ENCODE measurements at places on chromosomes 7 and 10.

DNA sequence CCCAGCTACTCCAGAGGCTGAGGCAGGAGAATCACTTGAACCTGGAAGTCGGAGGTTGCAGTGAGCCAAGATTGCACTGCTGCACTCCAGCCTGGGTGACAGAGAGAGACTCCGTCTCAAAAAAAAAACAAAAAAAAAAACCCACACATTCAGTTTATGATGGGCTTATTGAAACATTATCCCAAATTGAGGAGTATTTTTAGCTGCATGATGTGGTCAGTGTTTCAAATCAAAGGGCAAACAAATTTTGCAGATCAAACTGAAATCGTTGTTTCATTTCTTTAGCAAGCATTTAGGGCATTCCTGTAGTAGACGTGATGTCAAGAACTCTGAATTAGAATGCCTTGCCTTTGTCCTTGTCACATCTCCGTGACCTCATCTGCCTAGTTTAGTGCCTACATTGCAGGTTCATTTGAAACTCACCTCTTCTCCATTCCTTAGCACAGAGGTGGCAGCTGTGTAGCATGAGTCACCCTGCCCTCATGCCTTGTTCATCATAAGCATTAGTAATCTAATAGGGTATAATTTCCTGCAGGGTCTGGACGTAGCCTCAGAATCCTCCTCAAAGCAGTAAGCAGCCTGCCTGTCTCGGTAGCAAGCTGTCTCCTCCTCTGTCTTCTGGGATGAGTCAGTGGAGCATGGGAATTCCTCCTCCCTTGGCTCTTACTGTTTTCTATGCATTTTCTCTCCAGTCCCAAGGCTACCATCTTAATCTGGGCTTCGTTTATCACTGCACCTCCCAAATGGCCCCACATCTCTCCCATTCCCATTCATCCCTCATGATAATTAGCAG lies 73.8 kb downstream of the CUL1 start:
- no peak overlapping the region for H3K27ac ChIP-seq
- peaks cover 22% of the 10 kb centered on the region for H3K36me3 ChIP-seq
- H3K4me1 ChIP-seq, result no peaks in the 10 kb centered on the region
- H3K27me3 ChIP-seq, result no peaks in the 10 kb centered on the region
- no peak for DNase-seq

DNA sequence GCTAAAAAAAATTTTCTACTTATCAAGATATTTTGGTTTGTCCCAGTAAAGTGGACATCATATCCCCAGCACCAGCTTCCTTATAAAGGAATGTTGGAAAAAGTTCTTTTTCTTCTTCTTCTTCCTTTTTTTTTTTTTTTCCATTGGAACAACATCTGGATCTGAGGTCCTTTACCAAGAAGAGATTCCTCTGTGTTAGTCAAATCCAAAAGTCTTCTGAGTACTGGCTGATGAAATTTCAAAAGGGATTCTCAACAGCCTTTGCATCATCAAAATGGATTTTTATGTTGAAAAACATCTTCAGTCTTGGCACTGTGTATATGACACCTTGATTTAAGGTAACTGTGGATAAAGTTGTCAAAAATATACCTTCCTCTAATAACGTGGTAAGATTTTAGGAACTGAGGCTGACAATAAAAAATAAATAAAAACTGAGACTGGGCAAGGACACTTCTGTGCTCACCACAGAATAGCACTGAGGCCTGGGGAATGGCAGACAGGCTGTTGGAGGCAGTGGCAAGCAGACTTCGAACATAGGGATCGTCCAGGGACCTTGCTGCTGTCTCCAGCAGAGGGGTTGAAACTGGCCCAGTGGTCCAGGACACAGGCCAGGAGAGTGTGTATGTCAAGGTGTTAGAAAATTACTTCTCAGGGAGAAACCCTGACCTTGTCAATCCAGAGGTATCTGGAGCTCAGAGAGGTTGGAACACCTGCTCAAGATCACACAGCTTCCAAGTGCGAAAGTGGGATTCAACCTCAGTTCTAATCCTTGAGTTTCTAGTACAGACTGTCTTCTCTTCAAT lies 130.4 kb downstream of the PTPN20 start:
- no peak for DNase-seq
- H3K4me1 ChIP-seq, result no peaks in the 10 kb centered on the region
- no peaks in the 10 kb centered on the region for H3K36me3 ChIP-seq
- H3K27ac ChIP-seq, result no peak overlapping the region
- no peak overlapping the region for H3K4me3 ChIP-seq

DNA sequence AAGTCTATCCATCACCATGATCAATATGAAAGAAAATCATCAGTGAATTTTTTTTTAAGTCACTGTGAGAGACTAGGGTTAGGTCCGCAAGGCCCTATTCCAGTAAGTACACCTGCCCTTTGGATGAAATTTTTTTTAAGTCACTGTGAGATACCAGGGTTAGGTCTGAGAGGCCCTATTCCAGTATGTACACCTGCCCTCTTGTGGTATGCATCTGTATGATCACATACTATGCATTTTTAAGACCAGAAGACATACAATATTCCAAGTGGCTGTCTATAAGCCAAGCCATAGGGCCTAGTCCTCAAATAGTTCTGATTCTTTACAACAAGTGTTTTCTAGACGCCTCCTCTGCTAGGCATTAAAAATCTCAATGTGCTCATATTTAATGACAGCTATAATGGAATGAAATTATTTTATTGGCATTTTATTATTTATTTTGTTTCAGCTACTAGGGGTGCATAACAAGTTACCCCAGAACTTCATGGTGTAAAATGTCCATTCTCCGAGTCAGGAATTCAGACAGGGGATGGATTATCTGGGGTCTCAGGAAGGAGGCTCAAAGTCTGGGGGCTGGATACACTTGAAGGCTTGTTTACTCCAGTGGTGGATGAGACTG lies 53.1 kb downstream of the TEX36 start:
- no peak overlapping the region for H3K4me3 ChIP-seq
- no peak for DNase-seq
- H3K27ac ChIP-seq, result no peak overlapping the region
- H3K36me3 ChIP-seq, result no peaks in the 10 kb centered on the region
- no peaks in the 10 kb centered on the region for H3K4me1 ChIP-seq
- no peaks in the 10 kb centered on the region for H3K27me3 ChIP-seq

GRCh38 chr10:48983648-48984351 lies 44.2 kb upstream of the LRRC18 start:
- H3K27me3 ChIP-seq, result no peaks in the 10 kb centered on the region
- H3K36me3 ChIP-seq, result no peaks in the 10 kb centered on the region
- H3K4me1 ChIP-seq, result no peaks in the 10 kb centered on the region
- DNase-seq, result no peak
- no peak overlapping the region for H3K27ac ChIP-seq

- H3K27me3 ChIP-seq, result no peaks in the 10 kb centered on the region
- H3K4me1 ChIP-seq, result no peaks in the 10 kb centered on the region
- no peaks in the 10 kb centered on the region for H3K36me3 ChIP-seq
- H3K4me3 ChIP-seq, result no peak within 1 kb of the TSS
- H3K27ac ChIP-seq, result no peak within 1 kb of the TSS
These were observed at the start of gene ANKRD22 for GRCh38 chr10:88851706-88852105. Gene ANKRD22 (minus strand): TSS chr10:88851844. CDS start chr10:88851607, 237 bp downstream.

DNA sequence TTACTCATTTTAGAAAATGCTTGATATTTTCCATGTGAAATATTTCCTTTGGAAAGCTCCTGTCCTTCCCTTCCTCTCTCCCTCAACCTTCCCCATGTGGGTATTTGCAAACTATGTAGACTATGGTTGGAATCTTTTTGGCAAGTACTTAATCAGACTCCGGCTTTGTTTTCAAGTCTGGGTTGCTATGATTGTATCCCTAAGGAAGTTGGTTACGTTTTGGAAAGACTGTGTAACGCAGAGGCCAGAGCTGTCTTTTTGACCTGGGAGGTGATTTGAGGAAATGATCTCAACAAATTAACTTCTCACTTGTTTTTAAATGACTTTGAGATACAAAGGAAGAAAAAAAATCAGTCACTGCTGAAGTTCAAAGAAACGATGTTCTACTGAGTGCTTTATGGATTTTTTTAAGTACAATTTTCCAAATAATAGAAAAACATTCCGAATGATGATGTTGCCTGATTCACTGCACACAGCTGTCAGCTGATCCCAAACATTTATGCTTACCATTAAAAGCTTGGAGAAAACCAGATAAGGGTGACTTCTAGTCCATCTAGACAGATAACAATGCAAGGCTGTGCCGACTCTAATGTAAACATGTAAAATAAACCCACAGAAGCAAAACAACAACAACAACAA lies 145.5 kb upstream of the CELF2 start:
- H3K4me3 ChIP-seq, result no peak overlapping the region
- H3K27ac ChIP-seq, result peak overlapping the region; percentile 80
- H3K27me3 ChIP-seq, result no peaks in the 10 kb centered on the region
- peaks cover 23% of the 10 kb centered on the region for H3K4me1 ChIP-seq
- no peak for DNase-seq
- H3K36me3 ChIP-seq, result no peaks in the 10 kb centered on the region

DNA sequence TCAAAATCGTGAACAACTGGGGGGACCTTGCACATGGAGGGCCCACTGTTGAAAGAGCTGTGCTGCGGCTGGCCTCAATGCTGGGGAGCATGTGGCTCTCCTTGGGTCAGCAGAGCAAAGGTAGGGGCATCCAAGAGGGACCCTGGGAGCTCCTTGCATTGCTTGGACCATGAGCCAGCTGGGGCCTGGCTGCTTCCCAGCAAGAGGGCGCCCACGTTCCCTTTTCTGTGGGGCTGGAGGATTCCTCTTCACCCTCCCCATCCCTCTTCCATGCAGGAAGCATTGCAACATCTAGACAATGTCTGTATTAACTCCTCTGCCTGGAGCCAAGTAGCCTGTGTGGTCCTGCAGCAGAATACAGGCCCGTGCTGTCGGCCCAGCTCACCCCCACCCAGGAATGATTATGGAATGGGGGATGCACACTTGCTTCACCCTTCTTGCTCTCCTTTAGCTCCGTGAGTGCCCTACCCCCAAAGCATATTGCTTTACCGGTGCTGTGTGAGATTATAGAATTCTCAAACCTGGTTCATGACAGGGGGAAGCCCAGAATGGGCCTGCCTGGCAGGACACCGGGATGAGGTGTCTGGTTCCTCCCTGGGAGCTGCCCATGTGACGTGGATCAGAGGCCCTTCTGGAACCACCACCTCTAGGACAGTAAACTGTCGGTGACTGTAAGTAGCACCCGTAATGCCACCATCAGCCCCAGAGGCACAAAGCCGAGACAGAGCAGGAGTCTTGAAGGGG lies 61.9 kb downstream of the SYPL1 start:
- peaks cover 5% of the 10 kb centered on the region for H3K4me1 ChIP-seq
- H3K27me3 ChIP-seq, result no peaks in the 10 kb centered on the region
- H3K27ac ChIP-seq, result no peak overlapping the region
- DNase-seq, result no peak

- H3K27me3 ChIP-seq, result no peaks in the 10 kb centered on the region
- H3K4me1 ChIP-seq, result no peaks in the 10 kb centered on the region
- H3K36me3 ChIP-seq, result no peaks in the 10 kb centered on the region
- no peak overlapping the region for H3K27ac ChIP-seq
- DNase-seq, result peak; percentile 37
- no peak overlapping the region for H3K4me3 ChIP-seq
These were observed 56.6 kb upstream of the IL6 start for GRCh38 chr7:22670422-22670815.

- H3K36me3 ChIP-seq, result no peaks in the 10 kb centered on the region
- H3K4me3 ChIP-seq, result peak overlapping the region; percentile 54
- no peaks in the 10 kb centered on the region for H3K27me3 ChIP-seq
- DNase-seq, result no peak
- peaks cover 32% of the 10 kb centered on the region for H3K4me1 ChIP-seq
These were observed 65.9 kb downstream of the PDIA4 start for GRCh38 chr7:148962440-148962822.

DNA sequence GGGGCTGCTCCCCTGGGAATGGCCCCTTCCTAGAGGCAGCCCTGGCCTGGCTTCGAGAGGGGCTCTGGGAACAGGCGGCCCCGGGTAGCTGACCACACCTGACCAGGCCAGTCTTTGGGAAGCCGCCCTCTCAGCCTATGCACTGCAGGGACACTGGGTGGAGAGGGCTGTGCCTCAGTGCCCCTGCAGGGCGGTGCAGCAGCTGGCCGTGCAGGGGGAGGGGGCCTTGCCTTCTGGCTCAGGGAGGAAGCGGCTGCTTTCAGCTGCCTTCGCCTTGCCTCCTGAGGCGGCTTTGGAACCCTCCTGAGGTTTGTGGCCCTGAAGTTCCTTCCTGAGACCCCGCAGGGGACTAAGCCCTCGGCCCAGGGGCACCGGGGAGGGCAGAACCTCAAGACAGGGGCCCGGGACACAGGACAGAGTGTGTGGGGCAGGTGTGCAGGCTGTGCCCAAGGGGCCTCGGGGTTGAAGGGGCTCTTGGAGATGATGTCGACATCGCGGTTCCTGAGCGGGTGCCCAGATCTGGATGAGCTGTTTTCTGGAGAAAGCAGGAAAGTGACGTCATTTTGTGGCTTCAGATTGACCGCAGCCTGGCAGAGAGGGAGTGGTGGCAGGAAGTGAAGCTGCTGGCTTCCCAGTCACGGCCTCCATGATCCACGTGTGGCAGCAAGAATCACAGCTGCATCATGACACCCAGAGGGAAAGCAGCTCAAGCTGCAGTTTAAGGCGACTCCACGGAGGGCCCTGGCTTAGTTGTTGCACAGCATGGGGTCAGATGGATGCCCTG lies 17.7 kb downstream of the ADAM8 start:
- H3K27me3 ChIP-seq, result no peaks in the 10 kb centered on the region
- no peak overlapping the region for H3K4me3 ChIP-seq
- H3K4me1 ChIP-seq, result peaks cover 52% of the 10 kb centered on the region
- no peak for DNase-seq
- no peaks in the 10 kb centered on the region for H3K36me3 ChIP-seq
- H3K27ac ChIP-seq, result peak overlapping the region; percentile 70

GRCh38 chr10:21473541-21473940 lies 51.9 kb downstream of the SKIDA1 start:
- H3K27ac ChIP-seq, result no peak overlapping the region
- no peak overlapping the region for H3K4me3 ChIP-seq
- H3K4me1 ChIP-seq, result no peaks in the 10 kb centered on the region
- H3K27me3 ChIP-seq, result no peaks in the 10 kb centered on the region

DNA sequence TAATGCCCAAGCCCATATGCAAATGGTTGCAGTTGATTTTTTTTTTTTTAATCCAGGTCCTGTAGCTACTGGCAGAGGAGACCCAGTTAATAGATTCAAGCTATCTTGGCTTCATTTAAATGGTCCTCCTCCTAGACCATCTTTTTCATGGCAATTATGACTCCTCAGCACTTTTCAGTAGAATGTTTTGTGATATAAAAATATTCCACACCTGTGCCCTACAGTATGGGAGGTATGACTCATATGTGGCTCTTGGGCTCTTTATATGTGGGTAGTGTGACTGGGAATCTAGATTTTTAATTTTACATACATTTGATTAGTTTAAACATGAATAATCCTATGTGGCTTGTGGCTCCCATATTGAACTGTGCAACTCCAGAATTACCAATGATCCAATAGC lies 80.1 kb downstream of the ITGB1 start:
- H3K36me3 ChIP-seq, result no peaks in the 10 kb centered on the region
- no peak for DNase-seq
- no peak overlapping the region for H3K27ac ChIP-seq
- no peaks in the 10 kb centered on the region for H3K27me3 ChIP-seq
- H3K4me3 ChIP-seq, result no peak overlapping the region
- no peaks in the 10 kb centered on the region for H3K4me1 ChIP-seq

GRCh38 chr10:131890276-131891195 lies 10.3 kb upstream of the PPP2R2D start:
- peaks cover 2% of the 10 kb centered on the region for H3K4me1 ChIP-seq
- no peak for DNase-seq
- H3K27ac ChIP-seq, result no peak overlapping the region
- H3K27me3 ChIP-seq, result no peaks in the 10 kb centered on the region
- no peaks in the 10 kb centered on the region for H3K36me3 ChIP-seq
- H3K4me3 ChIP-seq, result no peak overlapping the region

GRCh38 chr7:151796091-151796870 lies 80.6 kb downstream of the PRKAG2 start:
- DNase-seq, result no peak
- H3K36me3 ChIP-seq, result no peaks in the 10 kb centered on the region
- no peak overlapping the region for H3K4me3 ChIP-seq
- H3K4me1 ChIP-seq, result peaks cover 15% of the 10 kb centered on the region
